ENCODE measurements at places on chromosomes 1 and 21.

- DNase-seq: no peak
Observed at GRCh38 chr1:19747761-19748160, 52.0 kb downstream of the TMCO4 start.

GRCh38 chr1:182087719-182088350 lies 26.3 kb upstream of the ZNF648 start:
- peak; percentile 38 for DNase-seq

DNA sequence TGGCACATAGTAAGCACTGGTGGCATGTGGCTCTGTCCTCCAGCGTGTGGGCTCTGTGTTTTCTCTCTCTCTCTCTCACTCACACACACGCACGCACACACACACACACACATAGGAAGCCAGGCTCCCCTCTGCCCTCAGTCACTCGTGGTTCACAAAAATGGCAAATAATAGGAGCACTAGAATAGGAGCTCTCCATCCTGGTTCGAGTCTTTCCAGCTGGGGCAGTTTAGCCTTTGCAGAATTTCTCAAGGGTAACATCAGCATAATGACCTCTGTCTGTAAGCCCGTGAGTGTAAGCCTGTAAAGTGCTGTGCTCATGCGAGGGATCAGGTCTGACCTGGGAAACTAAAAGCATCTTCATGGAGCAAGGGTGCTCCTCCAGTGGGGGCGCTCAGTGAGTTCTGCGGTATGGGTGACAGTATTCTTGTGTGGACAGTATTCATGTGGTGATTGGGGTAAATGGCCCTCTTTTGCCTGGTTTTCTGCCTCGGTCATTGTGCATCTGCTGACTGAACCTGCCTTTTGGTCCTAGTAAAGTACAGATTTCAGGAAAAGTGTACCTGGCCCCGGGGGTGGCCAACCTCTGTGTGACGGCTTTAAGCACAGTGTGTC lies 842 bp upstream of the ZC3H12A start:
- peak; percentile 58 for DNase-seq

DNA sequence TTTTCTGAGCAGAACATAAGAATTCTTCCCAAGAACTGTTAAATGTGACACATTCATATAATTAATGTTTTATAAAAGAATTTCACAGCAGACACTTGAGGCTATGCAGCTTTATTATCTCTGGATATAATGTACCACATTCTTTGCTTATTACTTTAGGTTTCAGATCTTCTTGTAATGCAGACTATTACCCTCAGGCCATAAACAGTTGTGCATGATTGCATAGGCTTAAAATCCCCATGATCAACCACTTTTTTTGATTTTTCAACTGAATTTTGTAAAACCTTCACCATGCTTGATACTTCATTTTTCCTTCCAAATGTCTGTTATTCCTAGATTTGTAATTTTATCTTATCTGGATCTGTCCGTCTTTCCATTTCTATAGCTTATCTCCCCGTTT lies 1355.7 kb downstream of the BRINP3 start:
- no peak for DNase-seq

GRCh38 chr1:206933333-206933945 lies 11.7 kb upstream of the FCMR start:
- peak; percentile 80 for DNase-seq

DNA sequence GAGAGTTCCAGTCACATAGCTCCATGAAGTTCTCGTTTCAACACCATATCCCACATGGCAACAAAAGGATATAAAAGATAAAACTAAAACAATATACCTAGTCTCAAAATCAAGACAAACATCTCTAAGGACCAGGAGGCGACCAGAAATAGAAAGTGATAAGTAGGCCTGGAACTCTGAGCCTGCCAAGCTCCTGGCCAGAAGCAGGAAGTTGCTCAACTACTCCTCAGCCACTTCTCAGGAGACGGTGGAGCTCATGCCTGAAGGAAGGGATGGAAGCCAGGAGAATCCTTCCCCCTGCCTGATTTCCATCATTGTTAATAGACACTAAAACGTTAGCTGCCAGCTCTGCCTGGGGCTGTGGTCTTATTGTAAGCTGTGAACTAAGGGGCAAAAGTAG lies 94.7 kb downstream of the DISP1 start:
- no peak for DNase-seq

DNA sequence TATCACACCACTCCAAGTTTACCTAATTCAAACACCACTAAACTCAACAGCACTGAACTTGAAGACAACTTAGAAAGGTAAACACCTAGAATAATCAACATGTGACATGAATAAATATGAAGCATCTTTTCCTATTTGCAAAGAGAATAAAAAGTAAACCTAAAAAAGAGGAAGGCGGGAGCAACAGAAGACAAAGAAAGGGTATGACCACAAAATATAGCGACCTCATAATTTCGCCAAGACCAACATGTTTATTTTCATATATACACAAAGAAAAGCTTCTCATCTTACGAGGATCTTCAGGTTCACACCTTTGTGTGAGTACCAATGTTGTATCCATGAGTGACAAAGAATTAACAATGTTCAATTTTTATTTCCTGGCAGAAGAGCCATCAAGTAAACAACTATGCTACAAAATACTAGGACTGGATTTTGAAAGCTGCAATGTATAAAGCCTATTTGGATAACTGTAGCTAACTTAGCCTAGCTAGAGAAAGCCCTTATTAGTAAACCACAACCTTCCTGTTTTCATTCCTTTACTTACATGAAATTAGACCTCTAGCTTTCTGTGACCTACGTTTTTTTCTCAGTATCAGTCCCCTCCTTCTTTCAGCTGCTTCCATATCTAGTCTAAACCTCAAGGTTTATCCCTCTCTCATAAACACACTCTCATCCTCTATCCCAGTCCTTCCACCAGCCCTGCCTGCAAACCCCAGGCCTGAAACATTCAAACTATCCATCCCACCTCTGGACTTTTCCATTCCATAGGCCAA lies 21.3 kb upstream of the PHTF1 start:
- DNase-seq: no peak

GRCh38 chr1:32138965-32139364 lies 31.1 kb downstream of the KPNA6 start:
- DNase-seq: no peak

GRCh38 chr1:212968368-212968863 lies 18.1 kb downstream of the VASH2 start:
- no peak for DNase-seq

DNA sequence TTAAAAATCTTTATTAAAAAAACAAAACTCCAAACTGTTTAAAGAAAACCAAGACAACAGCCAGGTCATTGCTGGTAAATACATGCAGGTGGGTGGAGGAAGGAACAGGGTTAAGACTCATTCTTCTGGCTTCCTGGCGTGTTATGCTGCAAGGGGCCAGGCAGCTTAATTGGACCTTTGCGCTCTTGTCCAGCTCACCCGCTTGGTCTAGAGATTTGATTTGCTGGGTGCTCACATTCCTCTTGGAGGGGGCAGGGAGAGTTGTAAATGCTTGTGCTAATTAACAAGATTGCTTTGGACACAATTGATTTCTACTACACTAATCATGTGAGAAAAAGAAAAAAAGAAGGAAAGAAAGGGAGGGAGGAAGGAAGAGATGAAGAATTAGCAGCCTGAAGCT lies 10.5 kb downstream of the CEP104 start:
- DNase-seq: no peak

DNA sequence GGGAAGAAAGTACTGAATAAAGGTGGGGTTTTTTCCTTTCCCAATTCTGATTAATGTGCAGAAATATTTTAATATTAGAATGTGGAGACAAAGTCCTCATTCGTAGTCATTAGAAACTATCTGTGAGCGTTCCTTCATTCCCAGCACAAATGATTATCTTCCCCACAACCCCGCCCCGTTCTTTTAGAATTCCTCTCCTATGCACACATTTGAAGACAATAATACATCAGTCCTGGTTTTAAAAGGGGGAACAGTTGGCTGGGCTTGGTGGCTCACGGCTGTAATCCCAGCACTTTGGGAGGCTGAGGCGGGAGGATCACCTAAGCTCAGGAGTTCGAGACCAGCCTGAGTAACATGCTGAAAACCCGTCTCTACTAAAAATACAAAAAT lies 876 bp downstream of the ALDH9A1 start:
- no peak for DNase-seq

- DNase-seq: no peak
Observed at GRCh38 chr1:117710710-117711109, 104.9 kb downstream of the TENT5C start.

- DNase-seq: no peak
Observed at GRCh38 chr1:215891266-215892057, 324.4 kb downstream of the KCTD3 start.

- DNase-seq: peak; percentile 66
Observed at GRCh38 chr1:15100121-15100879, 53.2 kb upstream of the TMEM51 start.

GRCh38 chr1:175818929-175819328 lies 75.5 kb upstream of the TNR start:
- DNase-seq: no peak

DNA sequence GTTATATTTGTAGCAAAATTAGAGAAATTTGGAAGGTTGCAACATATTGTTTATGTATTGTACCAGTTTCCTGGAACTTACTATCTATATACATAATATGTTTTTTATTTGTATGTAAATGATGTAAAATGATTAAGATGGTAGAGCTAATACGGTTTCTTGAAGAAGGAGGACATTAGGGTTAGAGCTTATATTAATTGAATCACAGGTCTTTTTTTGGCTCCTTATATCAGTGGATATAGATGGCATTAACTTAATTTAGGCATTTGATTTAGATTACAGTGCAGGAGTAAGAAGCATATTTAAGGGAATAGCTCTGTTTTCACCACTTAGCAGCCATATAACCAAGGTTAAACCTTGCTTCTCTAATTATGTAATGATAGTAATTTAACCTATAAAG lies 357.7 kb downstream of the USP25 start:
- no peak for DNase-seq

GRCh38 chr1:66217021-66217420 lies 316.9 kb upstream of the SGIP1 start:
- DNase-seq: no peak

DNA sequence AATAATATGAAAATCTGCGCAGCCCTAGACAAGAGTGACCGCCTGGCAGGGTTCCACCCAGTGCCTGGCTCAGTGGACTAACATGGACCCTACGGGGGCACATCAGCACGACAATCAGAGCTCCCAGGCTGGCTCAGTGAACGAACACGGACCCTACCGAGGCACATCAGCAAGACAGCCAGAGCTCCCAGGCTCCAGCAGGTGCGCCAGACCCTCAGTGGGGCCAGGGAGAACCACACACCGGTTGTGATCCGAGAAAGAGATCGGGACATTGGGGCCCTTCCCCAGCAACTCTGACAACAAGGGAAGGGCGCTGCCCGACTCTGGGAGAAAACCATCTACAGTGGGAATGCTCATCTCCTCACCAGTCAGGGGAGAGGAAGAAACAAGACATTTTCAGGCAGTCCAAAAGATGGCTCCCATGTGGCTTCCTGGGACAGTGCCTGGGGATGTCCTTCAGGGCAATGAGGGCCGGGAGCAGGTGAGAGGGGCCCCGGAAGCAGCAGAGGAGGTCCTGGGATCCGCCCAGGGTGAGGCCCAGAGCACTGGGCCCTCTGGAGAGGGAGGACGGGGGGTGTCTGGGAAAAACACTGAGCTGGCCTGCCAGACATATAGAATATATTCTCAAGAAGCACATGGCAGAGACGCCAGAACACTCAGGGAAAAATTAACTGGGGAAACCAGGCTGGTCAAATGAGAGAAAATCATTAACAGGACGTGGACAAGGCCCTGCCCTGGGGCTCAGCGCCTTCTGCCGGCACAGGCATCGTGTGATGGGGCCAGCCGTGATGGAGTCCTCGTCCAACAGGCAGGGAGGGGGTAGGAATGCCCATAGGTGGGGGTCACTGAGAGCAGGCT lies 4.8 kb downstream of the ARHGEF16 start:
- no peak for DNase-seq

DNA sequence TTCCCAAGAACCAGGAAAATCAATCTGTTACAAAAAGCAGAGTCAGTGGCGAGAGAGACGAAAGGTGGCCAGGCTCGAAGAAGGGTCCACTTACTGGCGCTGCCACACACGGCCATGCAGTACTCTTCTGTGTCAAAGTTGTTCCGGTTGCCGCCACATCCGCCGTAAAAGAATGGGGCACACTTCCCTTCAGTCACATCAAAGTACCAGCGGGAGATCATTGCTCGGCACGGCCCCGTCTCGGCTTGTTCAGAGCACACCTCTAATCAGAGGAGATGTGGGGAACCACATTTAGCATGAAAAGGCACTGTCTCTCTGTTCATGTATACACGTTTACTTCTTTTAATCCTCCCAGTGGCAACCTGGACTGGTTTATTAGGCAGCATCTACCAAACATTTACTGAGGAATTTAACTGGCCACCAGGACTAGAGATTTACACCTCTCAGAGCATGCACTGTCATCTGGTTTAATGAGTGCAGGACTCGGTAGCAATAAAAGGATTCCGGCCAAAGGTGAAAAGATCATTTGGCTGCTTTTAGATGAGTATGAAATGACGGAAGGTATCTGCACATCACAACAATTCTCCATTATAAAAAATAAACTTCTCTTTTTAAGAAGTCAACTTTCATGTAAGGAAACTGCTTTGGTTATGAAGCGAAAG lies 170.5 kb downstream of the APP start:
- DNase-seq: peak; percentile 55

DNA sequence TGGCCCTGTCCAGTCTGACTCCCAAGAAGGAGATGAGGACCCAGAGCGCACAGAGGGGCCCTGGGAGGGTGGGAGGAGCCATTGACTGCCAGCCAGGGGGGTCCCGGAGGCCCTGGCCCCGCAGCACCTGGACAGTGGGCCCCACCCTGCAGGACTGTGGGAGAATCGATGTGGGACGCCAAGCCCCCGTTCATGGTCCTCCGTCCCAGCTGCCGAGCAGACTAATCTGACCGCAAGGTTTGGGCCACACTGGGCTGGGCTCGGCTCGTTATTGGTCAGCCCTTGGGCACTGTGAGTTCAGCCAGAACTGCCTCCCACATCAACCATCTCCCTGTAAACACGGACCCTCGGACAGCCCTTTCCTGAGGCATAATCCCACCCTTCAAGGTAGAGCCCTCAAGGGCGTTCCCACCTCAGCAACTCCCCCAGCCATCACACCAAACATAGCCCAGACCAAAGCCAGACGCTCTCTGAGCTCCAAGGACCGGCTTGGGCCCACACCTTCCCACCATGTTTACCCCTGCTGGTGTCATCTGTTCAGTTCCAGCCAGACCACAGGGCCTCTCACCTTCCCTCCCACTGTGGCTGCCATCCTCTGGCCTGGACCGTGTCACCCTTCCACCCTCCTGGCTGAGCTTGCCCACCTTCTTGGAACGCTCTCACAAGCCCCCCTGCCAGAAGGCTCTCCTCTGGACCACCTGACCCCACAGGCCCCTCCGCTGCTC lies 16.2 kb upstream of the POFUT2 start:
- no peak for DNase-seq

DNA sequence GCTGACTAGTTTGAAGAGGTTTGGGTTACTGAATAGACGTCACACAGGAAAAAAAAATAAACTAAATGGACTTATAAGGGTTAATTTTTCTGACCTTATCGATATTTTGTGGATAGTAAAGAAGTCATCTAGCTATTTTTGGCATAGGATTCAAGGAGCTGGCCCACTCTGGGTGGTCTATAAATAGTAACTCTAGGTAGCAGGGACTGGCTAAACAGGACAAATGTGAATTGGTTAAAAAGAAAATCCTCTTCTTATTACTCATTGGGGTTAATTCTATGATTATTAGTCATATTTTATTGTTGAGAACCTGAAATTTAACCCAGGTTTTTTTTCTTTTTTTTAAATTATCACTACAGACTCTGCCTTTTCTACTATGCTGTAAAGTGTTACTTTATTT lies 61.7 kb downstream of the ATF6 start:
- no peak for DNase-seq

All from activated CD4-positive, alpha-beta memory T cell treated with anti-CD3 and anti-CD28 coated beads for 36 hours (primary cell).